ENCODE measurements at places on chromosomes 1 and 21.

GRCh38 chr1:52237430-52237829 lies 95.5 kb downstream of the ZFYVE9 start:
- no peak for DNase-seq

GRCh38 chr1:198678901-198679329 lies 40.1 kb downstream of the PTPRC start:
- DNase-seq = no peak

DNA sequence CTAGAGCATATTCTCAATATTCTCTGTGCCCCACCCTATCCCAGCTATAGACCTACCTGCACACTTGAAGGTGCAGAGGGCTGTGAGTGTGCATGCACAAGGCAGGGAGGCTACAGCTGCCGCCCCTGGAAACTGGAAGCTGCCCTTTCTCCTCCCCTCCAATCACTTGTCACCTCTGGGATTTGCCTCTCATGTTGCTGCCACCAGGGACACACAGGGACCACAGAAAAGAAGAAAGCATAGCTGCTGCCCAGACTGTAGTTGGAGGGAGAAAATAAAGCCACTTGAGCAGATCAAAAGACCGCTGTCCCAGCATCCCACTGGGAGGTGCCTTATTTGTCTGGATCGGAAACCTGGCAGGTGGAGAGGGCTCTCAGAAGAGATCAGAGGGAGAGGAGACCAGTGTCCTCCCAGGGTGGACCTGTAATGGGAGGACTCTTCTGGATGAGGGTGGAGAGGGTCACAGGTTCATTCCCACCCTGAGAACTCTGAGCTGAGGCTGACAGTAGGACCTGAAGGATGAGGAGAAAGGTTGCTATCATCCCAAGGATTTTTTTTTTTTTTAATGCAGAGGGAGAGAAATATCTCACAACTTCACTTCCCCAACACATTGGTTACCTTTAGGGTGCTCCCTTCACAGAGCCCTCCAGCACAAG lies 7.6 kb upstream of the INPP5B start:
- no peak for DNase-seq

GRCh38 chr1:192998536-192998935 lies 60.6 kb downstream of the UCHL5 start:
- DNase-seq = no peak

GRCh38 chr21:45981151-45982091 lies at the start of gene COL6A1:
Gene COL6A1, plus strand, starts transcription at chr21:45981770. Its CDS starts 81 bp downstream, at chr21:45981851.
- DNase-seq = peak; percentile 26

- DNase-seq = no peak
Observed at GRCh38 chr1:244077473-244078220, 26.6 kb downstream of the ZBTB18 start.

DNA sequence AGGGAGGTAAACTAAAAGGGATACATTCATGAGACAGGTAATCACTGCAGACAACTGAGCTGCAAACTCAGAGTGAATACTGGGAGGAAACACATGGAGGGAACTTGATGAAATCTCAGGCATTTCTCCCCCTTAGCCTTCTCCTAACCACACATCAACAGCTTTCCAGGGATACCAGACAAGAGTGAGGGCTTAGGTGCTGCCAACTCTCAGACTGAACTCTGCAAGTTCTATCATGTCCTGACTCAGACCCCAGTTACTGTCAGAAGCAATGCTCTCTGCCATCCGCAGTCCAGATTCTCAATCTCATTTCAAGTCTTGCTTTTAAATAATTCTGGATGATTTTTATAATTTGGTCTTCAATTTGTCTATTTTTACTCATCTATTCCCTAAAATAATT lies 267.3 kb downstream of the LTN1 start:
- DNase-seq = no peak

All from amygdala (tissue), 56 donors.